NCI-H2029 (cell line): ENCODE measurements at places on chromosomes 2 and 18.

DNA sequence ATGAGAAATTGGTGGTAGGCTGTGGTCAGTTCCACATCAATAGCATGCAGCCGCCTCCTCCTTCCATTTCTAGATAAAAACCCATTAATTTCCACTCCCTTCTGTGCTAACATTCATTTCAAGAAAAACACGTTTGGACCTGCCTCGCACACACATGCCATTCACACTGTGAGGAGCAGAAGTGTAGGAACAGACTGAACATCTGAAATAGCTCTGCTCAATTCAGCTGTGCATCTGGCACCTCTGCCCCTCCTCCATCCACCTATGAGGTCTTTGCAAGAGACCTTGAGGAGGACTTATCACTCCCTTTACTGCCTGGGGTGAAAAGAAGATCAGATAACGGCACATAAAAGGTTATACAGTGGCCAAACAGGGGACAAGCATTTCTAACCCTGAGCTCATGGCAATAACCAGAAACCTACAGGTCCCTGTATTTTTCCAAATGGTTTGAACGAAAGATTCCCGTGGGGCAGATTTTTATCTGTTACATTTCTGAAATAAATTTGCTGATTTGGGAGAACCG, 30.8 kb upstream of the LRP2 start:
- DNase-seq = no peak

DNA sequence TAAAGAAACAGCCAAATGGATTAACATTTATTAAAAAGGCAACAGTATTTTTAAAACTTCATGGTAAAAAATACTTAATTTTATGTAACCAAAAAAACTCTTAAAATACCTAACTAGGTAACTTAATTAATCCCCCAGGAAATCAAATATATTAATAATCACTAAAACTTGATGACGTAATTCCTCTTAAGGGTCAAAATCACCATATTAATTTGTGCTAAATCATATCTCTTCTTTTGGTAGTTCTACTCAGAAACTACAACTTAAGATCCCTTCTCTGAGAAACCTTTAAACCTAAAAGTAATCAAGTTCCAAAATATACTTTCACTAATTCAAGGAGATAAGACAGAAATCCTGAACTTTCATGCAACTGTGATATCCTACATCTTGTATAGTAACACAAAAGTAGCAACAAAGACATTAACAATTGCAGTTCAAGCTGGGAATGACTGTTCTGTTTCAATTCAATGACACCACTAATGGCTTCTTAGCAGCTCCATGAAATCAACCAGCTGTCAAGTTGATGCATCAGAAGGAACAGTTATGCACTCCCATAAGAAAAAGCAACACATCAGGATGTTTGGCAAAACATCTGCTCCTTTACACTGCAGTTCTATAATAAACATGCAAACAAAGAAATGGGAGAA, 4.0 kb downstream of the BAZ2B start:
- DNase-seq = peak; percentile 29

- no peak for DNase-seq
These were observed 22.9 kb upstream of the CAVIN2 start for GRCh38 chr2:191869781-191870180.

DNA sequence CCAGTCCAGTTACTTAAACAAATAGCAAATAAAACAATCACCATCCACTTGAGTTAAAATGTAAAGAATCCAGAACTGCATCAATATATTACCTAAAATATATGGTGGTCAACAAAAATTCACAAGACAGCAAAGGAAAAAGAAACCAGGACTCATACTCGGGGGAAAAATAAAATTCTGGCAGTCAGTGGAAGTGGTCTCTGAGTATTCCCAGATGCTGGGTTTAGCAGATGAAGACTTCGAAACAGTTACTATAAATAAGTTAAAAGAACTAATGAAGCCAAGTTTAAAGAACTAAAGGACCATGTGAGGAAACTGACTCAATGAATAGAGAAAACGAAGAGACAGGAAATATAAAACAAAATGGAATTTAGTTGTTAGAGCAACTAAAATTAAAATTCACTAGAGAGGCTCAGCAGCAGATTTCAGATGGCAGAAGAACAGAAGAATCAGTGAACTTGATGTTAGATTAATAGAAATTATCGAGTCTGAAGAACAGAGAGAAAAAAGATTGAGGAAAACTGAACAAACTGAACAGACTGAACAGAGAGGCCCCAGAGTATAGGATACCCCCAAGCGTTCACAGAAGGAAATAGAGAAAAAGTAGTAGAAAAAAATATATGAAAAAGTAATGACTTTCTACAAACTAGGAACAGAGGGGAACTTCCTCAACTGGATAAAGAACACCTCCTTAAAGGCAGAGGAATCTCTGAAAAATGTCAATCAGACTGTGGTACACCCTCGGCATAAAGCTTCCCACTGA, 27.9 kb downstream of the MGAT4A start:
- DNase-seq = no peak

DNA sequence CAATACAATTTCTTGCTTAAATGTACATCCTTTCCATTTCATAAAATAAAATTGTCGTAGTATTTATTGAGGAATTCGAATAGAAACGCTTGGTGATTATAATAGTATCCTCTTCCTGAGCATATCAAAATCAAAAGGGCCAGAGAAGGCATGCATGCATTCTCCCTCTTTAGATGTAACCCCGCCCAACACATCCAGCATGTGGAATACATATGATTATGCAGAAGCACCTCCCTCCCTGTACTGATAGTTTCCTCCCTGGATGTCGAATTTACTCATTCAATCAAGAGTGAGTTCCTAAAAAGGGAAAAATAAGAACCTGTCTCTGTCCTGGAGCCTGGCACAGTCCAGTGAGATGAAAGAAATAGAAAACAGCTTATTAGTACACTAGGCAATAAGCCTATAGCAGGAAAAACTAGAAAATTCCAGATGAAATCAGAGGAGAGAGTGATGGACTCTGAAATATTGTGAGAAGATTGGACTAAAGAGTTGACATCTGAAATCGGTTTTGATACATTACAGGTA, 262.9 kb downstream of the RDH14 start:
- DNase-seq = no peak

DNA sequence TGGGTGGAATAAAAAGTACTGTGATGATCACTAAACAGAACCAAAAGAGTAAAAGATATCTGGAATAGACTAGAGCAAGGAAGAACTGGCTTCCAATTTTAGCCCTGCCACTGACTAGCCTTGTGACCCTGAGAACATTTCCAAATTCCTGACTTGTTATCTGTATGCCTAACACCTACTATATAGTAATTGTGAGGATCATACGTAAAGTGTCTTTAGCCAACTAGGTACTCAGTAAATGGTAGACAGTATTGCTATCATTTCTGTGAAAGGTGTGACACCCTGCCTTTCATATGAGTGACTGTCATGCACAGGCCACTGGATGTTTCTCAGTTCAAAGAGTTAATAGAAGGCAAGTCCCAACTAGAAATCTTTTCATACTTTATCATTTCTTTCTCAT, 29.8 kb downstream of the CYTIP start:
- DNase-seq = no peak

DNA sequence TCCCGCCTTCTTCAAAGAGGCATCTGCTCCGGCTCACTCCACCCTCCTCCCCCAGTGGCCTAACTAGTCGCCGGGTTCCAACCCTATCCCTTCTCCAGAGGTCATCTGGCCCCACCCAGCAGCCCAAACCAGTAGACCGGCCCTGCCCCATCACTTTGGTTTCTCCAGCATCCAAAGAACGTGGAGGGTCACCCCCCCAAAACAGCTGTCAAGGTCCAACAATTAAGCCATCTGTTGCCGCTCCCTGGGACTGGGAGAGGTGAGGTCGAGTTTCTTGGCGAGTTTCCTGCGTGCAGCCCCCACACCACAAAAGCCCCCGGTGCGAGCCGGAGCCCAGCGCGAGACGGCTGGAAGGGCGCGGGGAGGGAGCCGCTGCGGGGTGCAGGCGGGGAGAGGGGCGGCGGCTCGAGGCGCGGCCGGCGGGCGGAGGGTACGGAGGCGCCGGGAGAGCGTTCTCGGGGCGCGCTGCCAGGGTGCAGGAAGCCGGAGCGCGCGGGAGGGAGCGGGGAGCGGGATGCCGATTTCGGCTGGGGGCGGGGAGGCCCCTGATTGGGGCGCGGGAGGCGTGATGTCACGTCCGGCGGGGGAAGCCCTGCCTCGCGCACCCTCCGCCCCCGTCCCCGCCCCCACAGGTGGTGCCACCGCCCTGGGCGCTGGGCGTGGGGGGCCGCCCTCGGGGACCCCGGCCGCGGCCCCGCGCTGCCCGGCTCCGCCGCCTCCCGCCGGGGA, 571 bp upstream of the GPC1 start:
- peak; percentile 65 for DNase-seq

GRCh38 chr2:15346624-15347023, 214.5 kb downstream of the NBAS start:
- DNase-seq = no peak

- no peak for DNase-seq
These were observed 1602.7 kb upstream of the SLC39A10 start for GRCh38 chr2:194054313-194054712.

DNA sequence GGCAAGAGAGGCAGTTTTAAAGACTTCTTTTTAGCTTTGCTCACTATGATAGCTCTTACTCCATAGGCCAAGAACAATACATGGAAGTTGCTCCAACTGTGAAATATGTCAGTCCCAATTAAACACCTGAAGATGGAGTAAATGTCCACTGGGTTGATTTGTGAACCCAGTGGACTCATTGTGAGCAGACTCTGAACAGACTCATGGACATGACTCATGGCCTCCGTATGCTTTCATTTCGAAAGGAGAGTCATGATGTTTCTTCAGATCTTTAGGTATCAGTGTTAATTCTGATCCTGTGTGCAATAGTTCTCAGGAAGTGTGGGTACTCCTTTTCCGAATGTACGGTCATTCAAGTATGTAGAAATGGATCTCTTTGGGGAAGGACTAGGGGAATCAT, 5.4 kb upstream of the CWC22 start:
- no peak for DNase-seq

DNA sequence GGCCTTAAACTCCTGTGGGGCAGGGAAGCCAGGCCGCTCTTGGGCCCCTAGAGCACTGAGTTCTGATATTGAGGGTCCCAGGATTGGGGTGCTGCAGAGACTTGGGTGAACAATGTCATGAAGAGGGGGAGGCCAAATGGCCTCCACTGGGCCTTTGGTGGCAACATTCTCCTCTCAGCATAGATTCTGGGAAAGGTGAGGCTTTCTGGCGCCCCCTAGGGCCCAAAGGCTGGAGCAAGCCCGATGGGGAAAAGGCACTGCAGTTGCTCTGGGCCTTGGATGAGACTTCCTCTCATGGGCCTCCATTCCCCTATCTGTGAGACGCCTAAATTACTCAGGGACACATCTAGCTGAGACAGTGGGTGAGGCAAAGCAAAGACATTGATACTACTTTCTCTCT, 84.8 kb downstream of the ACAA2 start:
- DNase-seq = peak; percentile 42

DNA sequence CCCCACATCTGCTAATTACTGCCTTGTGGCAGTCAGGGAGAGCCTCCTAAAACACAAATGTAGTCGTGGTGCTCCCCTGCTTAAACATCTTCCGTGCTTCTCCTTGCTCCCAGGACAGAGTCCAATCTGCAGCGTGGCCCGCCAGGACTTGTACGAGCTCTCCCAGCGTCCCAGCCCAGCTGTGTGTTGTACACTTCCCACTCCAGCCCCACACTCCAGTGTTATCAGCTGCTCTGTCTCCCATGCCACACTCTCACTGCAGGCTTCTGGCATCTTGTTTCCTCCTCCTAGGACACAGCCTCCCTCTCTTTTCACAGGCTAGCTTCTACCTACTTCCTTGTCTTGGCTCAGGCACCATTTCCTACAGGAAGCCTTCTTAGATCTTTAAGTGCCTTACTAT, 199.4 kb downstream of the ALPK2 start:
- DNase-seq = no peak

- peak; percentile 86 for DNase-seq
These were observed 27.3 kb downstream of the SLC4A10 start for GRCh38 chr2:161651547-161651946.

- DNase-seq = no peak
These were observed 186.8 kb downstream of the ZNF521 start for GRCh38 chr18:25164848-25165811.

- DNase-seq = no peak
These were observed 6.0 kb upstream of the GPR55 start for GRCh38 chr2:230930928-230931555.

DNA sequence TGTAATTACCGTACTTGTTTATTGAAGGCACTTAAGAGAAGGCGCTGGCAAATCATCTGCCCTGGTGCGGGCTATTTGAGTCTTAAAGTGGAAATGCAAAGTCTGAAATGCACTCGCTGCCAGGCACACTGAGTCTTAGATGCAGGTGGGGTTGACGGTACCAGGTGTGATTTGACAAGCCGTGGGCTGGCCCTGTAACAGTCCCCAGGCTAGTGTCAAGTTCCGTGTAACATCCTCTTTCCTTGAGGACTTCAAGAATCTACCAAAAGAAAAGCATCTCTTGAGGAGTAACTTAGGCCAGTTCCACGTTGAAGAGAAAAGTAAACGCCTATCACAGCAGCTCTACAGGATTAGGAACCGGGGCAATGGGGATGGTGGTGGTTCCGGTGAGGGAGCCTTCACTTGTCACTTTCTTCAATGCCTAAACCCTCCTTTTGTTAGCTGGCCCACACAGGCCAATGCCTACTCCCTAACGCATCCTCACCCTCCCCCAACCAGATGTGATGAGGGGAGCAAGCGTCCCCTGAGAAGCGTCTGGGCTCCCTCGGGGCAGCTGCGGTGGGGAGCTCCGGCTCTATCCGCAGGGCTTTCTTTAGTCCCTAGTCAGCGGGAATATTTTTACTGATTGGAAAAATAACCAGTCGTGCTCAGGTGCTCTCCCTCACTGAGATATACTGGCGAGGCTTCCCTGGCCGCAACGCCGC, 1.5 kb upstream of the UGP2 start:
- DNase-seq = no peak
